ENCODE measurements at places on chromosomes 5 and 9.

DNA sequence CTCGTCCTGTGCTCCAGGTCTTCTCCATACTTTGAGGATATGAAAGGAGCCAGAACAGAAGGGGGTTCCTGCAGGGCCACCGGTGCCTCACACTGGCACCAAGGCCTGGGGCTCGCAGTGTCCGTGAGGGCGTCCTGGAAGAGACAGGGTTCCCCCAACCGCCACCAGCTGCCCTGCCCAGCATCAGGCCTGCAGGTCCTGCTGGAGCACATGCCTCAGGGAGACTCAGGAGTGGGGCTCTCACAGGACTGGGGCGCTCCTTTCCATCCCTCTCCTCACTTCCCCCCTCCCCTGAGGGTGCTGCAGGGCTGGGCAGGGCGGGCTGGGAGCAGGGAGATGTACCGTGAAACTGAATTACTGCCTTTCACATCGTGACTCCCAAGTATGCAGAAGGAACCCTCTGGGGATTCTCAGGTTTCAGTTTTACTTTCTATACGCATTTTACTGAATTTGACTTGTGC, 31.7 kb downstream of the CEP72 start:
- no peak for DNase-seq

DNA sequence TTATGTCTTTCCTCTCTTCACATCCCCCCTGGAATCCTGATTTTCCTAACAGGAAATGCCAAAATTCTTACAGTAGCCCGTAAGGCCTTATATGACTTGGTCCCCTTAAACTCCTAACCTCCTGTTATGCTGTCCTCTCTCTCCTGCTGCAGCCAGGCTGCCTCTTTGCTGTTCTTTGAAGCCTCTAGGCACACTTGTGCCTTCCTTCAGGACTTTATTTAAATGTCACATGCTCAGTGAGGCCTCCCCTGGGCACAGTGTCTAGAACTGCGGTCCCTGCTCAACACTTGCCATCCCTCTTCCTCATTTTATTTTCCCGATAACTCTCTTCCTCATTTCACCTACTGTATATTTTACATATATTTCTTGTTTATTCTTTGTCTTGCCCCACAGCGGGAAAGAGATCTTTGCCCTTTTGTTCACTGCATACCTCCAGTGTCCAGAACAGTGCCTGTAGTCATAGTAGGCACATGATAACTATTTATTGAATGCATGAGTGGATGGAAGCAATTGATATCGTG, 5.5 kb upstream of the SHB start:
- DNase-seq = no peak

GRCh38 chr9:134546246-134546731, 95.3 kb upstream of the COL5A1 start:
- DNase-seq = no peak

DNA sequence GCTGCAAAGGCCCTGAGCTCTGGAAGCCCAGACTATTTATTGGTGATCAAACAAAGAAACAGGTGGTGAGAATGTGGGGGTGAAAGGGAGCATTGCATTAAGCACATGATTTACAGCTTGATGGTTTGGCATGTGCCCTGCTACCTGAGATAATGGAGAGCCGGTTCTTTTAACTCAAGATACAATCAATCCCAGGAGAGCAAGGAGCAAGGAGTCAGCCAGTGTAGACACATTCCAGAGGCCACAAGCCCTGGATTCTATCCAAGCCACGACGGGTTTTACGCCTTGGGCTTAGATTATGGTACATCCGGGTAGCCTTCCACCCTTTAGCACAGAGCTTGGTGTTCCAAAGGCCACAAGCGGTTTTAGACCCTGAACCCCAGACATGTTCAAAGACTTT, 292.2 kb downstream of the CYLC2 start:
- DNase-seq = no peak

DNA sequence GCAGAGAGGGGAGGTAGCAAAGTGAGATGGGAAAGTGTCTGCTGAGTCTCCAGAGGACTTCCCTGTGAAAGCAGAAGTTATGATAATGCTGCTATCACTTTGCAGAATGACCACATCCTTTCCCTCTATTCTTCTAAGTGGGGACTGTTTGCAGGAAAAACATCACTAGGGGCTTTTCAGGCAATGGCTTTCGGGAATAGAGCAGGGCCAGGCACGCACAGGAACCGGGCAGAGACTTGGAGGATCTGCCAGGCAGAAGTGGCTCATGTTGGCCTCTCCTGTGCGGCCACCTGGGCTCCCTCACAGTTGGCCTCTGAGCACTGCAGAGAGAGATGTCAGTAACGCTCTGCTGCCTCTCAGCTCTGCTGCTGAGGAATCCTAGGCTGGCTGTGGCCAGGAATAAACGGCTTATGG, 214.7 kb downstream of the MAST4 start:
- no peak for DNase-seq

DNA sequence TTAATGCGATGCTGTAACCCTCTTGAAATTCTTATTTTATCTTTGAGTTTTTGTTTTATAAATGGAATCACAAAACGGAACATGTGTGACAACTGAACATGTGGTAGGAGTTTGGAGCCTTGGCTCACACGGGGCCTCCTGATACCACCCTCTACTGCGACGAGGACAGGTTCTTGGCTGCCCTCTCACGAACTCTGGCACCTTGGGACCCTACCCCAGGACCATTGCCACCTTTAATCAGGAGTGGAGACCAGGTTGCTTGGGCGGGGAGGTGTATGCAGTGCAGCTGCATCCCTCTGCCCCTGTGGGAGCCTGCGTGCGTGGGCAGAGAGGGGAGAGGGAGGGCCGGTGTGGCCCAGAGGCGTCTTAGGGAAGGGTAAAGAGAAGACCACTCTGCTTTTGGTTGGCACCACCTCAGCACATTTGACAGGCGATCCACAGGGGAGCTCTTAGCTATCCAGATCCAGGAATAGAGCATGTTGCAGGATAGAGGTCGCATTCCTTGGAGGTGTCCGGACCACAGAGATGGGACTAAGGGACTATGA, 753.9 kb upstream of the PTPRD start:
- no peak for DNase-seq

GRCh38 chr5:107461770-107462169, 209.0 kb downstream of the EFNA5 start:
- no peak for DNase-seq

DNA sequence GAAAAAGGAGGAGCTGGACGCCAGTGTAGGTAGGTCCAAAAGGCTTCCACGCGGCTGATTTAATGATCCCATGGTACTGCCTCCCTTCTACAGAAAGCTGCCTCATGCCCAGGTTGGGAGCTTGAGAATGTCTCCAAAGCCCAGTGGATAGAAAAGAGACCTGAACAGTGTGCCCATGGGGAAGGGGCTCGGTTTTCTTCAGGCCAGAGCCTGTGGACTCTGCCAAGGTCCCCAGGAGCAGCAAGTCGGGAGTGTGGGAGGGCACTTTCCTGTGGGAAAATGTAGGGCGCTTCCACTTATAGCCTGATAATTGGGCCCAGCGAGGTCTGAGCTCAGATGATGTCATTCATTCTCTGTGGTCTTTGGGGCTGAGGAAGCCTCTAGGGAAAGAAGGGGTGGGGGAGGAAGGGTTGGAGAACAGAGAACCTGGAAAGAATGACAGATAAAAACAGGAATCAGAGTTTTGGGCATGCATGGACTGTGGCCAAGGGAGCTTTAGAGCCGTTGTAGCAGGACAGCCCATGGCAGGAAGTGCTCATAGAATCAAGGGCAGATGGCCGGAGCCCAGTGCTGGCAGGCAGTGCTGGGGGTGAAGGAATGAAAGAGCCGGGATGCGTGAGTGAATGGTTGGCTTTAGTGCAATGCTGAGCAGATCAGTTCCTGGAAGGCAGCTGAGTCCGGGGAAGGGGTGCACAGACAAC, 42.5 kb upstream of the SH3PXD2B start:
- DNase-seq = no peak

GRCh38 chr5:89711526-89711925, 698.0 kb downstream of the CETN3 start:
- no peak for DNase-seq

DNA sequence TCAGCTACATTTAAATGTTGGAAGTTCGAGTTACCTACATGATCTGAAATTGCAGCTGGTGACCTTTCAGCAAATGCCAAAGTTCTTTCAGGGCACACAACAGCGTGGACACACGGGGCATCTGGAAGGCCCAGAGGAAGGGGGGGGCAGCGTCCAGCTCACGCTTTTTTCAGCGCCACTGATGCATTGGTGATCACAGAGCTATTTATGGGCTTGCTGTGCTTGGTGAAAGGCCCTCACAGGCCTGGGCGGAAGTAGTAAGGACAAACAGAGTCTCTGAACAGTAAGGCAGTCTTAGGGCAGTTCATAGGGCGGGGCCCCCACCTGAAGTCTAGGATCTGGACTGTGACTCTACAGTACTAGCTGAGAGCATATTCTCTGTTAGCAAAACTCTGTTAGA, 6.6 kb upstream of the FBP2 start:
- DNase-seq = no peak

All from NCI-H446 treated with DMSO at 0.1 percent for 48 hours (cell line).